ENCODE measurements at places on chromosomes 11 and 22.

- DNase-seq: no peak
These were observed 13.8 kb upstream of the OR56A3 start for GRCh38 chr11:5928271-5928670.

DNA sequence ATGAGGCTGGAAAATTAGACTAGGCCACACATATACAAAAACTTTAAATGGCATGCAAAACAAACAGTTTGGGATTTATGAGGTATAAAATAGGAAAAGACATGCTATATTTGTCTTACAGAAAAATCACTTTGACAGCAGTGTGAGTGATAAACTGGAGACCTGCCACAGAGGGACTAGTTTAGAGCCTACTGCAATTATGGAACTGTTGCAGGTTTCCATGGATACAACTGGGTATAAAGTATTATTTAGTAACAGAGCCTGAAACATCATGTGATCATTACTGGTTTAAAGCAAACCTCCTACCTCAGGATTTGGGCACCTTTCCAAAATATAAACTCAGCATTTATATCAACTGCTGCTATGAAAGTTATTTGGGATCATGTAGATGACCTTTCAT lies 1032.5 kb downstream of the DLG2 start:
- DNase-seq: no peak

- no peak for DNase-seq
These were observed 877.3 kb downstream of the BRD1 start for GRCh38 chr22:48950151-48950915.

GRCh38 chr11:45663486-45664375 lies 1.7 kb downstream of the CHST1 start:
- no peak for DNase-seq

GRCh38 chr11:86625981-86626380 lies 46.4 kb downstream of the ME3 start:
- no peak for DNase-seq

DNA sequence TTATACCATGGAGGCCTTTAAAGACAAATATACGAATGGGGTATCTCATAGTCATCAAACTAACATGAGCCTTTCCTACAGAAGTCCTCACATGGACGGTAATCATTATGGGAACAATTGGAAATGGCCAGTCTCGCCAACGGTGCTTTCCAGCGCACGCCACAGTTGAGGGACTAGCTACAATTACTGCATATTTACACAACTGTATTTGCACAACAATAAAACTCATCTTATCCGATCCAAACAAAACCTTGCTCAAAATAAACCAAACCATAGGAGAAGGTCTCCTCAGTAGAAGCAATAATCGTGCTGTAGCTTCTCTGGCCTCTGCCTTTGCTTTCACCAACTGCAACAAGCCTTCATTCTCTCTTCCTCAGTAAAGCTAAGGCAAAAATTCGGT lies 5.9 kb downstream of the CADM1 start:
- DNase-seq: no peak

- peak; percentile 73 for DNase-seq
These were observed 26.8 kb downstream of the RPL3 start for GRCh38 chr22:39292561-39293074.

GRCh38 chr11:96235751-96236150 lies 107.2 kb downstream of the MAML2 start:
- DNase-seq: no peak

DNA sequence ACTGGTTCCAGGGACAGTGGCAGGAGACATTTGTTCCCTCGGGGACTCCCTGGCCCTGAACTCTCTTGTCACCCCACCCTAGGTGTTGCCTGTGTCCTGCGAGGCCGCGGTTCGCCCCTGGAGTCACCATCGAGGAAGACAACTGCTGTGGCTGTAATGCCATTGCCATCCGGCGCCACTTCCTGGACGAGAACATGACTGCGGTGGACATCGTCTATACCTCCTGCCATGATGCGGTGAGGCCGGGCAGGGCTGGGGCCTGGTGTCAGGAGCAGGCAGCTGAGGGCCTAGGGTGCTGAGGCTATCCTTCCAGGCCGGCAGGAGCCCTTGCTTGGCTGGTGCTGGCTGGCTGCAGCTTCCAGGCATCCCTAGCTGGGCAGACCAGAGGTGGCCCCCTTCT lies 17.7 kb upstream of the MYRF start:
- no peak for DNase-seq

- DNase-seq: no peak
These were observed 41.6 kb upstream of the ISX start for GRCh38 chr22:35024364-35024692.

DNA sequence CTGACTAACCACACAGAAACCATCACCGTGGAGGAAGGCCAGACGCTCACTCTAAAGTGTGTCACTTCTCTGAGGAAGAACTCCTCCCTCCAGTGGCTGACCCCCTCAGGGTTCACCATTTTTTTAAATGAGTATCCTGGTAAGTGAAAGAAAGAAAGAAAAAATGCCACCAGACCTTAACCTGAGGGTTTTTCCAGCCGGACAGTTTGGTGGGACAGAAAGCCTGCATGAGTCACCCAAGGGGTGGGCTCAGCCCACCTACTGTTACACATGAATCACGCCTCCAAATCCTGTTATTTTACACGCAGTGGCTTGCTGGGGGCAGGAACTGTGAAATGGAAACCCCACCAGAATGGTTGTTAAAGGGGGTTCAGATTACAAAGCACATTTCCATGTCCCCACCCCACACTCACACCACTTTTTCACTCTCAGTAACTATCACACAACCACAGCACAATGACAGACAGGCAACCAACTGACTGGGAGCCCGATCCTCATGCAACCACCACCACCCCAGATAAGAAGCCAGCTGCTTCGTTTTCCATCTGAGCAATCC lies 11.9 kb downstream of the CRTAM start:
- DNase-seq: no peak

GRCh38 chr22:22452211-22452610 lies 56.3 kb downstream of the ZNF280B start:
- no peak for DNase-seq

- no peak for DNase-seq
These were observed 8.5 kb downstream of the BIK start for GRCh38 chr22:43118953-43119458.

- no peak for DNase-seq
These were observed 4.7 kb downstream of the TBC1D10C start for GRCh38 chr11:67408437-67409200.

DNA sequence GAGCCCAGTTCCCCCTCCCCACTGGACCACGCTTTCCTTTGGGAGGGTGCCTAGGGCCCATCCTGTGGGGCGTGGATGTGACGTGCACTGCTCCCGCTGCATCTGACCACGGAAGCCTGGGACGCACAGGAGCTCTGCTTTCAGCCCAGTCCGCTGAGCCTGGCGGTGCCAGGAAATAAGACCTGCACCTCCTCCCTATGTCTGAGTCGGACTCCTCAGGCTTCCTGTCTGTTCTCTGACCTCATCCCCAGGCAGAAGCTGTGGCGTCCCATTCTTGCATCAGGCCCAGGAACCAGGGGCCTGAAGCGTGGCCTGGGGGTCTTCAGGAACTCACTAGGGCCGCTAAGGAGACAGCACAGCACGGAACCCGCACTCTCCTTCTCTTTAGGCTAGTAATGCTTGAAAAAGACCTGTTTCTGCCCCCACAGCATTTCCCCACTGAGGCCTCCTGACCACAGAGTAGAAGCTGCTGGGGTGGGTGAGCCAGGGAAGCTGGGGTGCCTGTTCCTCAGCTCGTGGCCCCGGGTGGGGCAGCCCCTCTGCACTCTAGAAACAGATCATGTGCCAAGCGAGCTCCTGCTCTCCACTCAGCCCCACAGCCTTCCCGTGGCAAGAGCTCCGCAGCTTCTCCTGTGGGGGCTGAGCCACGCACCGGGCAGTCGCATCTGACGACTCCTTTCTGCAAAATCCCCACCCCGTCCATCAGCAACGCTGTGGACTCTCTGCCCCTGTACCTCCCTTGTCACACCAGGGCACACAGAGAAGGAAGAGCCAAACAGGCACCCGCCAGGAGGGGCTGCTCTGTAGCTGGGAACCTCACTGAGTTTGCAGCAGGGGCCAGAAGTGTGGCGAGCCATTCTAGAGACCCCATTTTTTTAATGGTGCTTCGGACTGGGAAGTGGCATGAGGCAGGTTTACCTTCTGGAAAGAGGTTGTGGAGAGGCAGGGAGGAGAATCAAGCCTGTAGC lies 22.6 kb downstream of the MOV10L1 start:
- no peak for DNase-seq

GRCh38 chr11:26712497-26712896 lies 9.4 kb downstream of the SLC5A12 start:
- no peak for DNase-seq

DNA sequence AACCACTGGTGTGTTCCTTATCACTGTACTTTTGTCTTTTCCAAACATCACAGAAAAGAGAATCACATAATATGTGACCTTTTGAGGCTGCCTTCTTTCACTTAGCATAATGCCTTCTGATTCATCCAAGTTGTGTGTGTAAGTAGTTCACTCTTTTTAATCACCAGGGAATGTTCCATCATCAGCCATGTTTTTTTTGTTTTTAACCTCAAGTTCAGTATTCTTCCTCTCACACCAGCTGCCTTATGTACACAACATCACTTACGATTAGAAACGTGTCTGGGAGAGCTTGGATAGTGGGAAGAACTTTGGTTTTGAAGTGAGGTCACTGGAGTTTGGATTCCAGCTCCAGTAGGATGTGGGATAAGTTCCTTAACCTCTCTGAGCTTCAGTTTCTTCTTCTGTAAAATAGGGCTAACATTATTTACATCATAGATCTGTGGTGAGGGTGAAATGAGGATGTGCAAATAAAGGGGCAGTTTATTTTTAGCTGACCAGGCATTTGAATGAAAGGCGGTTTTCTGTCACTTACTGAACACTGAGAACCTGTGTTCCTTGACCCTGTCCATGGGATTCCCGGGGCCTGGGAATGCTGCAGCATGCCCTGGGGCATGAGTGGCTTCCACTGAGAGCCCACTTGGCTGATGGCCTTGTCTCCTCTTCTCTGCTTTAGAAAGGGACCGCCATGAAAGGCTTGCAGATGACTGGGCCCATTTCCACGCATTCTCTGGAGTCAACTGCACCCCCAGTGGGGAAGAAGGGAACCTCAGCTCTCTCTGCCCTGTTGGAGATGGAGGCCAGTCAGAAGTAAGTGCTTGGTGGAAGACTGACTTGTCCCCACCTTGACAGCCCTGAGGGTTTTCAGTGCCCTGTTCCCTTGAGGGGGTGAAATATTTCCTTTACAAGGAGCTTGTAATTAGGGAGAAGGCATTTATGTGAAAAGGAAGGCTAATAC lies 92.6 kb downstream of the DEPDC5 start:
- no peak for DNase-seq

- no peak for DNase-seq
These were observed 4.3 kb downstream of the SLC15A3 start for GRCh38 chr11:60947700-60948099.

GRCh38 chr11:2550606-2550970 lies 105.8 kb downstream of the KCNQ1 start:
- DNase-seq: no peak

- no peak for DNase-seq
These were observed 50.6 kb downstream of the FAM181B start for GRCh38 chr11:82683029-82683428.

- DNase-seq: no peak
These were observed 342.7 kb downstream of the TENM4 start for GRCh38 chr11:79098146-79098545.

GRCh38 chr11:72072348-72072747 lies 8.0 kb downstream of the NUMA1 start:
- DNase-seq: peak; percentile 64

Measured in GM04503 (cell line).